ENCODE measurements at places on chromosomes 2 and 18.

GRCh38 chr18:32735781-32736180 lies 37.0 kb downstream of the KLHL14 start:
- DNase-seq = peak; percentile 30

DNA sequence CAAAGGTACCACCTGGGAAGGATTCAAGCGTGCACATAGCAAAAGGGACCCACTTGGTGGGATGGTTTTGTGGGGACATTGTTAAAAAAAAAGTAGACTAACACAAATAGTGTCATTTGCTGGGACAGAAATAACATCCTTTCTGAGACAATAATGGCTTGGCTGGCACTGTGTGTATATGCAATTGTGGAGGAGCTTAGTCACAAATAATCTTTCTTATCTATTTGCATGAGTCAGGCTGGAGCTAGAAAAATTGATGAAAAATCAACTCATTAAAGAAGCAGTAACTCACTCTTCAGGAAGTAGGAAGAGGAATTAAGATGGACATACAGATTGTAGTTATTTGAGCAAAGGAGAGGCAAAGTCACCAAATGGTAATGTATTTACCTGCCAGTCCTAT lies 29.5 kb upstream of the ITGB6 start:
- no peak for DNase-seq

DNA sequence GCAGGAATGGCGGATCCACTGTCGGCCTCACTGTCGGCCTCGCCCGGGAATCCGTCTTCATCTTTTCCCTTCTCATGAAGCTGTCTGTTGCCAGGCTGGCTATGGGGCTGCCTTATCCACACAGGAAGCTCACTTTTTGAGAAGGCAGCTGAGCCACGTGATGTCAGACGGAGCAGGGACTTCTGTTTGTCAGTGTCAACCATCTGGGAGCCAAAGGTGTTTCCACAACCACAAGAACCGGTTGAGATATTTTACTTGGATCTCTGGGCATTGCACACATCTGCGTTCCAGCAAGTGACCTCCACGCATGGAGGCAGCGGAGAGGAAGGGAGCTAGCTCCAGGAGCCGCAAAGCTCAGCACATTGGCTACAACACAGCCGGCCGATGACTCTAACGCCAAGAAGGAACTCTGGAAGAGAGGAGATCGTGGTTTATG lies 27.4 kb upstream of the TAF1B start:
- no peak for DNase-seq

- no peak for DNase-seq
These were observed 3.0 kb downstream of the ACTR1B start for GRCh38 chr2:97660775-97661389.

- DNase-seq = no peak
These were observed 36.4 kb downstream of the WDSUB1 start for GRCh38 chr2:159249990-159250715.

GRCh38 chr2:242030858-242031257 lies 161.3 kb downstream of the RTP5 start:
- DNase-seq = no peak

GRCh38 chr18:28044036-28044435 lies 132.9 kb downstream of the CDH2 start:
- DNase-seq = no peak

- DNase-seq = no peak
These were observed 26.8 kb upstream of the CUL3 start for GRCh38 chr2:224611938-224612337.

DNA sequence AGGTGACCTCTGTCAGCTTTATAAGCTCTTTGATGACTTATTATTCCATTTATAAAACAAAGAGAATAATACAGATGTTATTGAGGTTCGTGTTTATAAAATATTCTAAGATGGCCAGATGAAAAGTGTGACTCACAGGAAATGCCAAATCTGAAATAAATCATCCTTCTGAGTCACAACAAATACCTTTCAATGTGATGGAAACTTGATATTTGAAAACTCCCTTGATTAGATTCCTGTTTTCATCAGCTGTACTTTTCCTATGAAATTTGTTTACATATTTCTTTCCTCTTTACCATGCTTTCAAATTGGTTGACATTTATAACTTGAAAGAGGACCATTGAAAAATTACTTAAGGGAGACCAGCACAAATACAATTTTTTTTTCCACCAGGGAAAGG lies 30.6 kb upstream of the PPP1R1C start:
- peak; percentile 67 for DNase-seq

GRCh38 chr2:132583666-132584360 lies 86.2 kb downstream of the LYPD1 start:
- no peak for DNase-seq

DNA sequence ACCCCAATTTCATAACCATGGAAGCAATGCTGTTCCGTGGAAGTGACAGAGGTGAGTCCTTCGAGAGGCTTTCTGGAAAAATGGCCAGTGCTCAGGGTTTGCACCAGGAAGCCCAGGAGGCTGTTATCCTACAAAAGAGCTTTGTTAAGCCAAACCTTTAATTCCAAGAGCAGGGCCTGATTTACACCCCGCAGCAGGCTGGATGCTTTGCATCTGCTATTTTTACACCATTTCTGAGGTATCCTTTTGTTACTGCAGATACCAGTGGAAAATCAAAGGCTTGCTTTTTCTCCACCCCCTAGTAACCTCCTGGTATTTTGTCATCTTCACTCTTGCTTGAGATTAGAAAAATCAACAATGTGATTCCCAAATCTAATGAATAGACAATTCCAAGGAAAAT lies 380.6 kb downstream of the SOX11 start:
- DNase-seq = no peak

Data from fibroblast of skin of left quadriceps (primary cell).